ENCODE measurements at places on chromosomes 7 and 10. TPM values are rescaled to one million over a fixed set of nuclear protein-coding genes. Genes with fewer than 3 reads are reported as not detected.

The ANKRD1 gene
- total RNA-seq, result 8,251 TPM

The FKBP6 gene
- not detected for total RNA-seq

The LRRTM3 gene
- not detected for total RNA-seq

The ADCY1 gene
- total RNA-seq, result 2.9 TPM

The ITIH5 gene
- 8.4 TPM for total RNA-seq

The SPDYE9 gene
- not detected for total RNA-seq

The ATOH7 gene
- not detected for total RNA-seq

The CCDC172 gene
- not detected for total RNA-seq

The FAM25G gene
- not detected for total RNA-seq

The FOXP2 gene
- 1.9 TPM for total RNA-seq

The KAZALD1 gene
- 12.1 TPM for total RNA-seq

The NSUN6 gene
- 8.7 TPM for total RNA-seq

The C10orf67 gene
- 0.35 TPM for total RNA-seq

The TPK1 gene
- 5.7 TPM for total RNA-seq
